ENCODE measurements at places on chromosomes 1 and 21.

DNA sequence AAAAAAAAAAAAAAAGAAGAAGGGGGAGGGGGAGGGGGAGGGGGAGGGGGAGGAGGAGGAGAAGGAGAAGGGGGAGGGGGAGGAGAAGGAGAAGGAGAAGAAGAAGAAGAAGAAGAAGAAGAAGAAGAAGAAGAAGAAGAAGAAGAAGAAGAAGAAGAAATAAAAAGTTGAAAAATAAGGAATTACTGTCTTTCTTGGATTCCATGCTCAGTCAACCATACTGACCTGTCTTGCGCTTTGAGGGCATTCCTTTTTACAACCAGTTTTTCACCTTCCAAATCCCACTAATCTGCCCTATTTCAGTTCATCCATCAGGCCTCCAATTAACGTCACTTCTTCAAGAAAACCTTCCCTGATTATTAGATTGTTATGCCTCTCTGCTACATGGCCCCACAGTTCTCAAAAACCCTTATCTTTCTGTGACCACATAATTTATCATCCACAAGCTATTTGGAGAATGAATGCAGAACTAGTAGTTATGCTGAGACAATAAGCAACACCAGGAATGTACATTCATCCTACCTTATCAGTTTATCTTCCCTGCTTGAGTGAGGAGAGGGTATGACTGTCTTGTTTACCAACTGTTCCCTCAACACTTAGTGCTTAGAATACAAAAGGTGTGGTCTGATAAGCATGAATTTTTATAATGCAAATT lies 57.5 kb upstream of the GUCA2A start:
- ATAC-seq, result peak; percentile 47

DNA sequence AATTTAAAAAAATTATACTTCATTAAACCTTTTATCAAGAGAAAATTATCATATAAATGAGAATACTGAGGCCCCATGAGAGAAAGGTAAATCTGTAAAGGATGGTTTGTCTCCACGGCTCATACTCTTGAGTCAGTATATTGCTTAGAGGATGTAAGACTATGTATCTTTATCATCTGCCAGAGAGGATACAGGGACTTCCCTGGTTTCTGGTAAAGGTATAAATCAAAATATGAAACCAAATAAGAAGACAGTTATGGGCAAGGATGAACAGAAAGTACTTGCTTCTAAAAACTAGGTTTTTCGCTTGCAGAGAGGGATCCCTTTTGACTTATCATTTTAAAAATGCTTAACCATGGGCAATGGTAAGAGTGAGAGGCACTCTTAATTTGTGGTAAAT lies 112.4 kb downstream of the POU2F1 start:
- no peak for ATAC-seq

DNA sequence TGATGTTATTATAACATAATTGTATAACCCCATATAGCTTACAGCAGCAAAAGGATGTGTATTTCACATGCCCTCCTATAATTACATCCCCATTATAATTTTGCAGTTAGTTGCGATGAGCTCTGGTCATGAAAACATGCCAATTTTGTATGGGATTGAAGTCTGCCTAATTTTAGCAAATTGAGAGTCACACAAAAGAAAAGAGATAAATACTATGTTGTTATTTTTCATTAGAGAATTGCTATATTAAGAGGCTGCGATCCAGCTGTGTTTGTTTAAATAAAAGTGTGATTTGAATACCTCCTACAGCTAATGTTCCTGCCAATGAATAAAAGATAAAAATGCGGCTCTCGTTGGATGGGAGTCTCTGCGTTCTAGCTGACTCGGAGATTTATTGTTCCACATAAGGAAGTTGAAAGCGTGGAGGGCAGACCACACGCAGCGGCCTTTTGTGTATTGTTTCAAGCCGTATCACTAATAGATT lies 461.0 kb upstream of the NFIA start:
- ATAC-seq, result no peak

GRCh38 chr1:69523032-69523431 lies 44.7 kb upstream of the LRRC7 start:
- ATAC-seq, result no peak

DNA sequence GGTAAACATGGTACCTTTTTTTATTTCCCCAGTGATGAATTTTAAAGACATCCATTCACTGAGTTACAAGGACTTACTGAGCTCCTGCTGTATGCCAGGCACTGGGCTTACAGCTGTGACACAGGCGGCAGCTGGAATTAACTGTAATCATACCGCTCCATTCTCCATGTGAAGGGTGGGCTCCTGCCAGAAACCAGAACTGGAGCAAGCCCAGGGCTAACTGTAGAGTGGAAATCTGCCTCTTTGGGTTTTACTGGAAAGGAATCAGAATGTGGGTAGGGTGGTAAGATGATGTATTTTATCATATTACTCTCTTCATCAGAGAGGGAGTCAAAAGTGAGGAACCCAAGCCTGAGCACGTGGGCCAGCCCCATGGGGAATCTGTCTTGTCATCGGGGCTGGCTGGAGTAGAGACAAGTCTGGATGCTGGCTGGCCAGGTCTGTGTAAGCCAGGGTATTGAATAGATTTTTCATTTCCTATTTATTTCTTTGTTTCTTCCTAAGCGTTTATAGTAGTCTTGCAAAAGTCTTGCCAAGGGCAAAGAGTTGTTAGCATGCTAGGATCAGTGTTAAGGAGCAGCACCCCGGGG lies 21.5 kb downstream of the FGGY start:
- ATAC-seq, result no peak

GRCh38 chr1:240030236-240030635 lies 61.4 kb upstream of the FMN2 start:
- peak; percentile 33 for ATAC-seq

- peak; percentile 34 for ATAC-seq
These were observed 80.5 kb upstream of the RALGPS2 start for GRCh38 chr1:178644308-178645120.

GRCh38 chr1:202215472-202216130 lies 22.0 kb downstream of the LGR6 start:
- no peak for ATAC-seq

GRCh38 chr1:202623075-202623474 lies 87.2 kb downstream of the SYT2 start:
- ATAC-seq, result peak; percentile 81

DNA sequence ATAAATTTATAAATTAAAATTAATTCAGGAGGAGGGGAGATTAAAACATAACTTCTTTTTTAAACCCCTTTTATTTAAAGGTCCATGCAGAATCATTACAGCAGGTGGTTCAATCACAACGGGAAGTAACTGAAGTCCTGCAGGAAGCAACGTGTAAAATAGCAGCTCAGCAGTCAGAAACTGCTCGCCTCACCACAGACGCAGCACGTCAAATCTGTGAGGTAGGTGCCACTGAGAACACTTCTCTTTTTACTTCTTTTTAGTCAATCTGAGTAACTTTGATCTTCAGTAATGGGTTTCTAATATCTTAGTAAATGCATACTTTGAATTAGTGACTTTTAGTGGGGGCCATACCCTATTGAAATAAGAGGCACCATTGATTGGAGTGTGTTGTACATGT lies 87.0 kb downstream of the CEP350 start:
- ATAC-seq, result no peak

GRCh38 chr1:37240897-37241296 lies 206.6 kb upstream of the GRIK3 start:
- ATAC-seq, result no peak

DNA sequence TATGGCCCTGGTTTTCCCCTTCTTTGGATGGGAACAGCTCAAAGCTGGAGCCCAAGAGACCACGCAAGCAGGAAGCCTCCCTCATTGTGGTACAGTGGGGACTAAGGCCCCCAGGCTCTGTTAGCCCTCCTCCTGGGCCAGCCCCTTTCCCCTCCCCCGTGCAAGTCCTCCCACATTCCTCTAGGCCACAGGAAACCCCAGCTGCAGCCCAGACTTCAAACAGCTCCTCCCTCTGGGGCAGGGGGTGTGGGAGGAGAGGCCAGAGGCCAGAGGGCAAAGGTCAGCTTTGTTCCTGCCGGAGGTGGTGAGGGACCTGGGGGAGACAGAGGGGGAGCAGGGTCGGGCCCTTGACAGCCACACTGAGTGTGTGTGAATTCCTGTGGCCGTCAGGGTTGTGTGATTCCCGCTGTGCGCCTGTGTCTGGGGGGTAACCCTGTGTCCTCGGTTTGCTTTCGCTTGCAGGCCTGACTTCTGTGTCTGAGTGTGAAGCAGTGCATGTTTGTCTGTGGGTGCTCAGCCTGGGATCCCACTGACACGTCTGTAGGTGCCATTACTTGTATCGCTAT lies 3.4 kb upstream of the AHDC1 start:
- ATAC-seq, result no peak

DNA sequence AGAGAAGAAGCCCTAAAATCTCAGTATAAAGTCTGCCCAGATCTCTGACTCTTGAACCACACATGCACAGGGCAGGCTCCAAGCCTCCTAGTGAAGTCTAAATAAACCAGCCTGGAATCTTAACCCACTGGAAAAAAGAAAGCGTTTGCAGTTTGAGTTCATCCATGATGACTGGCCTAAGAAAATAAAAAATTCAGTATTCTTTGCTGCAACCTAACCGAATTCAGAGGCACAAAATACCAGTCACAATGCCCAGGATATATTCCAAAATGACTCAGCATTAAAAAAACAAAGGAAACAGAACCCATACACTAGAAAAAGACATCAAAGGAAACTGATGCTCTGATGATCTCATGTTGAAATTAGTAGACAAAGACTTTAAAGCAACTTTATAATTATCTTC lies 269.2 kb downstream of the SDCCAG8 start:
- peak; percentile 78 for ATAC-seq

GRCh38 chr1:162065016-162065415 lies 4.5 kb upstream of the NOS1AP start:
- no peak for ATAC-seq

- peak; percentile 22 for ATAC-seq
These were observed 1.3 kb downstream of the PLD5 start for GRCh38 chr1:242522996-242523718.

DNA sequence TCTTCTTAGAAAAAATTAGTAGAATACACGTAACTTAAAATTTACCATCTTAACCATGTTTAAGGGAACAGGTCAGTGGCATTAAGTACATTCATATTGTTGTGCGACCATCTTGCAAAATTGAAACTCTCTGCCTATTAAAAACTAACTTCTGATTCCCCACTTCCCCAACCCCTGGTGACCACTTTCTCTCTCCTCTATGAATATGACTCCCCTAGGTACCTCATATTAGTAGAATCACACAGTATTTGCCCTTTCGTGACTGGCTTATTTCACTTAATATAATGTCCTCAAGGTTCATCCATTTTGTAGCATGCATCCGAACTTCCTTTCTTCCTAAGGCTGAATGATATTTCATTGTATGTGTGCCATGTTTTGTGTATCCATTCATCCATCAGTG lies 15.1 kb upstream of the TARBP1 start:
- no peak for ATAC-seq

GRCh38 chr1:91821126-91821868 lies 64.7 kb downstream of the TGFBR3 start:
- ATAC-seq, result no peak

DNA sequence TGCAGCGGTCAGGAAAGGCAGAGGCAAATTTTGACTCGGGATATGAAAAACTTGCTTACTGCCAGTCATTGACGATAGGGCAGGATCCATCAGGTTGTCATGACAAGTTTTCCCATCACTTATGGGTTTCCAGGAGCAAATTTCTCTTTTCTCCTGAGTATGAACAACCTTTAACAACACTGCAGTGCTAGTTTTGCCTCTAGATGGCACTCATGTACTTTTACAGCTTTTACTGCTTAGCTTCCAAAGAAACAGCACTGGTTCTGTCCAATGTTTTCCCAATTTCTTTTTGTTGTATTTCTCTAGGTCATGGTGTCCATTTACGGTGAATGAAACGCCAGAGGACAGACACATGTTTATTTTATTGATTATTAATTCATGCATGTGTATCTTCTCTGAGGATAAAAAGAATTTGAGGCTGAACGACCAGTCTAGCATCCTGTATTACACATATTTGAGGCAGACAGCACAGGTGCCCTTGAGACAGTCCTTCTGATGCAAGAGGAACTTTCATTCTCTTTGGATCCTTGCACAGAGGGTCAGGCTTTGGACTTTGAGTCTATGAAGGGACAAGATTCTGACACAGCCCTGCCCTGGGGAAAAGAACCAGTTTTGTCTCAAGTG lies 112.3 kb upstream of the TRABD2B start:
- peak; percentile 90 for ATAC-seq

GRCh38 chr1:20462397-20462796 lies 23.6 kb downstream of the CAMK2N1 start:
- no peak for ATAC-seq

- ATAC-seq, result no peak
These were observed 17.8 kb downstream of the C1orf116 start for GRCh38 chr1:207014728-207015127.

DNA sequence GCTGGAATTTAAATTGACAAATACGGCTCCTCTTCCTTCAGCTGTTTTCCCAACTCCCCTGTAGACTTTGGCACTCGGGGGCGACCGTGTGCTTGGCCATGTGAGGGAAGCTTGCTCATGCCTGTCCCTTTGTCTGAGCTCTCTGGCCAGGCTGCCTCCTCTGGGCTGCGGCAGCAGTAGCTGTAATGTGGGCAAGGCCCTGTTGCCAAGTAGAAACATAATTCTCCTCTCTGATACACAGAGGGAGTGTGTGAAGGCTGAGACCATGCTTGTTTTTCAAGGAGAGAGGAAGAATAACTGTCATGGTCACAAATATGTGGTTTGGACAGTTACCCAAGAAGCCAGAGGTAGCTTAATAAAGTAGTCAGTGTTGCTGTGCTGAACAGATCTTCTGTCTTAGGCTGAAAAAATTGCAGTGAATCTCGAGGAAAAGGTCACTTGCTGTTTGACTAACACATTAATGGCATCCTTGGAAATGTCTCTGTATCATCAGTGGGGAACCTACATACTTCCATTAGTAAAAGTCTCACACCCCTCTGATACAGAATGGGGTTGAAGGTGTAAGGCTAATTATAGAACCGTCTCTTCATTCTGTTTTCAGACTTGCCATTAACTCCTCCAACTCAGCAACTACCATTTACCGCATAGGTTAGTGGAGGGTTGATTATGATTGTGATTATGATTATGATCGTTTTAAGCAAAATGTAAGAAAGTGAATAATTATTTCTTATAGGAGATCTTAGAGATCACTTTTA lies 94.6 kb downstream of the TGFB2 start:
- ATAC-seq, result peak; percentile 71

DNA sequence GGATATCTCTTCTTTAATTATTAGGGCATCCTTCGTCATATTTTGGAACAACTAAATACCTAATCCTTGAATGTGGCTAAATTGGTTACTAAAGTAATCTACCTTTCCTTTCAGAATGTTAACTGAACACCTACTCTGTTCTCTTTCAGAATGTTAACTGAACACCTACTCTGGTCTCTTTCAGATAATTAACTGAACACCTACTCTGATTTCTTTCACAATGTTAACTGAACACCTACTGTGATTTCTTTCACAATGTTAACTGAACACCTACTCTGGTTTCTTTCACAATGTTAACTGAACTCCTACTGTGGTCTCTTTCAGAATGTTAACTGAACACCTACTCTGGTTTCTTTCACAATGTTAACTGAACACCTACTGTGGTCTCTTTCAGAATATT lies 21.9 kb downstream of the RAB7B start:
- no peak for ATAC-seq

DNA sequence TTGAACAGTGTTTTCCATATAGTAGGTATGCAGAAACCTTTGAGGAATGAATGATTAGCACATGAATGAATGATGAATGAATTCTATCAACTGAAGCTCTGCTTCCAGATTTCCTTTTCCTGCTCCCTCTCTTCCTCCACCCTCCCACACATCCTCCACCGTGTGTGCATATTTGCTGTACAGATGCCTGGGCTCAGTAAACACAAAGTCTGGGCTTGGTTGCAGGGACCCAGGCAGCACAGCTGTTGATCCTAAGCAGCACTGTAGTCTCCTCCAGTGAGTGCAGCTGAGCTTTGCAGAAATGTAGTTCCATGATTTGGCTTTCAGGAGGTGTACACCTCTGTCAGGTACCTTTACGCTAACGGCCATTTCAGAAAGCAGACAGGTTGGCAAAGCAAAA lies 611.7 kb downstream of the NUF2 start:
- ATAC-seq, result no peak
